ENCODE measurements at places on chromosomes 12 and 14.

DNA sequence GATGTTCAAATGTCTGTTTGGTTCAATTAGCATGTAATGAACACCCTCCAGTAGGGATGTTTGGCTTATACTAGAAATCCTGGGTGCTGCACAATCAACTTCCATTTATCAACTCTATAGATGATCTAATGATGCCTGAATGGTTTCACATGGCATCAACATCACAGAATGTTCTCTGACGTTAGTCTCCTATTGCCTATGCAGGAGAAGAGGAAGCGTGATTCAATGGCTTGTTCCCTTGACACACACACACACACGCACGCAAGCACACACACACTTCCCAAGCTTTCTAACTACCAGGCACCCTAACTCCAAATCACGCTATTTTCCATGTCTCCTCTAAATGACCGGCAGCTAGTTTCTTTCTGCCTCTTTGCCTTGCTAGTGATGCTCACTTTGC is 49.3 kb downstream of the PKP2 start:
- no peak for DNase-seq

- no peak for DNase-seq
Observed at GRCh38 chr14:38366374-38366773, 110.5 kb upstream of the CLEC14A start.

- no peak for DNase-seq
Observed at GRCh38 chr12:84508851-84509260, 403.7 kb downstream of the SLC6A15 start.

DNA sequence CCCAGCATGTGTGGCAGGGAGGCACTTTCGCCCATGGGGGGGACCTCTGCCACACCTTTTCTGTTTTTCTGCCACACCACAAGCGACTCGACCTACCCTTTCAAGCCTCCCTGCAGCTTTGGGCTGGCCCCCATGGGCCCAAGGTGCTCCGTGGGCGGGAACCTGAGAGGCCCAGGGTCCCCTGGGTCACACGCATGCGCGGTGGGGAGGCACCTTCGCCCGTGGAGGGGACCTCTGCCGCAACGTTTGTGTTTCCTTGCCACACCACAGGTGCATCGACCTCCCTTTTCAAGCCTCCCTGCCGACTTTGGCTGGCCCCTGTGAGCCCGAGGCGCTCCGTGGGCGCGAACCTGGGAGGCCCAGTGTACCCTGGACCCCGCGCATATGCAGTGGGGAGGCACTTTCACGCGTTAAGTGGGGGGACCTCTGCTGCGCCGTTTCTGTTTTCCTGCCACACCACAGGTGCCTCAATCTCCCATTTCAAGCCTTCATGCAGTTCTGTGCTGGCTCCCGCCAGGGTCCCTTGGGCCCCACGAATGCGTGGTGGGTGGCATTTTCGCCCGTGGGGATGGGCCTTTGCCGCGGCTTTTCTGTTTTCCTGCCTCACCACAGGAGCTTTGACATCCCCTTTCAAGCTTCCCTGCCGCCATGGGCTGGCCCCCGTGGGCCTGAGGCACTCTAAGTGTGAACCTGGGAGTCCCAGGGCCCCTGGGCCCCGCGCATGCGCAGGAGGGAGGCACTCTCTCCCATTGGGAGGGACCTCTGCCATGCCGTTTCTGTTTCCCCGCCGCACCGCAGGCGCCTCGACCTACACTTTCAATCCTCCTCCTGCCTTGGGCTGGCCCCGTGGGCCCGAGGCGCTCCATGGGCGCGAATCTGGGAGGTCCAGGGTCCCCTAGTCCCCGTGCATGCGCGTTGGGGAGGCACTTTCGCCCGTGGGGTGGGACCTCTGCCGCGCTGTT is 332.2 kb downstream of the ALG10 start:
- DNase-seq: no peak

GRCh38 chr14:33271216-33271615 is 332.5 kb downstream of the NPAS3 start:
- no peak for DNase-seq

DNA sequence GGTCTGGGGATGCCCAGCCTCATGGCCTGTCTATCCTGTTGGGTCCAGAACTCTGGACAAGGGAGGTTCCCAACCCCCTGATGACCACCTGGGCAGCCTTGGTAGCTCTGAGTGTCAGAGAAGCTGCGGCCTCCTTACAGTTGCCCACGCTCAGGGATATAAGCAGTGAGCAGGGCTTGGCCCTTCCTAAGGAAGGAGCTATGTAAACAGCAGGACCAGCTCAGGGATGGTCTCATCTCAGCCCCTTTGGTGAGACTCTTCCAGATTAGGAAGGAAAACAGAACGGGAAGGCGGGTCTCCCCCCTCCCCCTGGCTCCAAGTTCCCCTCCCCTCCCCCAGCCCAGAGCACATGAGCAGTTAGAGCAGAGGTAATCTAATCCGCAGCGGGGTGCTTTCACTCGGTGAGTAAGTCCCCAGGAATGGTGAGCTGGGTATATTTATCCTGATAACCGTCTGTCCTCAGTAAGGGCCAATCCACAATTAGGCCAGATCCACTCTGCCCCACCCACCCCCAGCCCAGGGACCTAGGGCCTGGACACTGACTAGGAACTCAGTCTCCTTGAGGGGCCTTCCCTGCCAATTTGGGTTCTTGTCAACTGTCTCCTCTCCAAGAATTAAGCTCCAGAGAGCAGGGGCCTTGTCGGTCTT is 29.5 kb upstream of the RPLP0 start:
- no peak for DNase-seq

GRCh38 chr14:87113286-87113685 is 879.7 kb downstream of the GALC start:
- DNase-seq: no peak

GRCh38 chr14:54662491-54663133 is 95.7 kb downstream of the SAMD4A start:
- DNase-seq: no peak

- DNase-seq: no peak
Observed at GRCh38 chr12:93426412-93426805, 15.3 kb downstream of the UBE2N start.

DNA sequence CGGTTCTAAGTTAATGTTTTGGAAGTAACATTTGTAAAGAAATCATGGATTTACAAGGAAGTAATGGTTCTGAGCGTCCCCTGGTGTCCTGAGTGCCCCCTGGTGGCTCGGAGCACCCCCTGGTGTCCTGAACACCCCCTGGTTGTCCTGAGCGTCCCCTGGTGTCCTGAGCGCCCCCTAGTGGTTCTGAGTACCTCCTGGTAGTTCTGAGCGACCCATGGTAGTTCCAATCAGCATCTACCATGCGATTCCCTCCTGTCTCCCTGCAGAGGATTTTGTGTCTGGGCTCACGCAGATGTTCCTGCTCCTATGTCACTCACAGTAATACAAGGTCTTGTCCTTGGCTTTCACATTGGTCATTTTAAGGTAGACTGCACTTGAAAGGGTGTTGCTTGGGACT is 1352.9 kb downstream of the TMEM121 start:
- DNase-seq: no peak

DNA sequence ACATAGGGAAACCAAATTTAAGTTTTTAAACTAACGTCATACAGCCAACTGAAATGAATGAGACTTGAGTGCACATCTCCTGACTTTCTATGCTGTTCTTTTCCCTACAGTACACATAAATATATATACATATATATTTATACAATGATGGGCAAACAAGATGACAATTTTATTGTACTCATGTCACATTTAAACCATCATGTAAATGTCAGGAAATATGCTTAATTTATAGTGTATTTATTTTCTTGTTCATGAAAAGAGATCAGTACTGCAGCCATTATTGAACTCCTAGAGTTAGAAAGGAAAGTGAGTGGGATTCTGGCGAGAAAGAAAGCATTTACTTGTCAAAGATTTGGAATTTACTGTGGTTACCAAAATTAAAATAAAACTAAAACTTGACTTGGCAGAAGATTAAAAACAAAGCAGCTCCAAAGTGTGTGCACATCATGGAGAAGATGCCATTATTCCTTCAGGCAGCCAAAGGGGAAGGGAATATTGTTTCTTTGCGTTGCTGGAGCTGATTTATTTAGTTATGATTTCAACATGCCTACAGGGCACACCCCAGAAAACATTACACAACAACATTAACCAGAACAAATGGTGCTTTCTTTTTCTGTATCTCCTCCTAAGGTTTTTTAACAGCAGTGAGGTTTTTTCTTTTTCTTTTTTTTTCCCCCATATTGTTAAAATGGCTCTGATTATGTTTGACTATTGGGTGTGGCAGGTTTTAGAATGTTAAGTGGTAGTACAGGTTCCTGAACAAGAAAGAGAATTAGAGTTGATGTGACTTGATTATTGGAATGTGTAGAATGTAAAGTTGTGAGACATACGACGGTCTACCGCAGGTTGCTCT is 144.6 kb downstream of the RAD51B start:
- no peak for DNase-seq

DNA sequence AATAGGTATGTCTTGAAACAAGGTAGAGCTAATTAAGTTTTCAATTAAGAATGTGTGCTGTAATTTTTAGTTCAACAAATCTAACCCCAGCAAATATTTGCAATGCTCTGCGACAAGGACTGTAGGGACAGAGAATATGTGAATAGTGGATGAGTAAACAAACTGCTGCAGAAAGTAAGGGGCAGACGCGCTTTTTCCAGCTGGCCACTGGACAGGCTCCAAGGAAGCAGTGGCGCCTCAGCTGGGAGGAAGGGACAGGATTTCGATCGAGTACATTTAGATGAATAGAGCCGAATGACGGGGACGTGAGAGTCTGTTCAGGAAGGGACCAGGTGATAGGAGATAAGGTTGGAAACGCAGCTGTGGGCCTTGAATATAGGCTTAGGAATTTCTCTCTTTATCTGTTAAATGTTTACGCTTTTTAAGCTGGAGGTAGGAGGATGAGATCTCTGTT is 69.3 kb downstream of the ELK3 start:
- DNase-seq: no peak

DNA sequence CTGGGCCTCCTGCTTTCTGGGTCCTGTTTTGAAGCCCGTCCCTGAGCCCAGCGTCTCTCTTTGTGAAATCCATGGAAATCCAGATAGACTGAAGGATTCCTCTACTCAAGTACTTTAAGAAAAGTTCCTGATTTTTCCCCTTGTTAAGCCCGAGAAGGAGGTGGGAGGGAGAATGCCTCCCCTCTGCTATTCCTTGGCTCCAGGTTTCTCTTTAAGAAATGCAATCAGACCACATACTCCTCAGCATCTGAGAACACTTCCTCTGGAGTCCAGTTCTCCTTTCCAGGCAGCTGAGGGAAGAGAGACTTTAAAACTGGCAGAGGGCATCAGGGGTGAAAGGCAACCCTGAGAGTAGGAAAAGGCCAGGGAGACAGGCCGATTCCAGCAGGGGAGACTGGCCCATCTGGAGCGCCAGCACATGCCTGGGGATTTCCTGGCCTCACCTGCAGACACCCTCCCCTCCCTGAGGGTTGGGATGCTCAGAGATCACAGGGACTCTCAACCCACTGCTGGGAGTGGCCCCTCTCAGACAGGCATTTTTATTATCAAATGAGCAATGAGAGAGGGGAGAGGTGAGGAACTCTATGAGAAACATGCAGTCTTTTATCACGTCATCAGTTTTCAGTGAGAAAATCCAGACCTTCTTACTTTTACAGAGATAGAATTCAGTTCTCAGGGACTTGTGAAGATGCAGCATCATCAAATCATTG is 2.0 kb upstream of the EMP1 start:
- no peak for DNase-seq

DNA sequence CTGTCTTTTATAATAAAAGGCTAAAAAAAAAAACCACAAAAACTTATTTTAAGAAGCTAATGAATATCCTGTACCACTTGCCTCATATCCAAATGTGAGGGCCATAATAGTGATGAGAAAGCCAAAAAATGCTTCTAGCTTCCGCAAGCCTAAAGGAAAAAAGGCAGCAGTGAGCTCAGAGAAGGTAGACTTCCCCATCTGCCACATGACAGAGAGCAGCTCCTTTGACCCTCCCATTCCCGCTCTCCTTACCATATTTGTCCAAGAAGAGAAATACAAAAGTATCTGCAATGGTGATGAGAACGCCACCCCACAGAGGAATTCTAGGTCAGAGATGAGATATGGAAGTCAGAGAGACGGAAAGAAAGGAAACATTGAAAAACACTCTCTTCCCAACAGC is 27.1 kb downstream of the SLC11A2 start:
- no peak for DNase-seq

DNA sequence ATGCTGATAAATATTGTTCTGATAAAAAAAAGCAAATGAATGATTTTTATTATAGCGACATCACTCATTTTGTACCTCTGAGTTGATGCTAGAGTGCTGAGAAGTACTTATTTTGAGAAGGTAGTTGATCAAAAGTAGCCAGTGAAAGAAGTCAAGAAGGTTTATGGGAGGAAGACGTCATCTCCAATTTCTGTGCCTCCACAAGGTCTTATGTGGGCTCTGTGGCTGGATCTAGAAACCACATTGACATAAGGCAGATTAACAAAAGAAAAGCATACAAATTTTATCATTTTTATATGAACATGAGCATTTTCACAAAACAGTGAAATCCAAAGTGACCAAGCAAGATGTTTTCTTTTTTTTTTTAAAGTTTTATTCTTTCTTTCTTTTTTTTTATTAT is 289.5 kb upstream of the FAR2 start:
- DNase-seq: no peak

GRCh38 chr12:110636516-110636915 is 22.6 kb downstream of the TCTN1 start:
- DNase-seq: no peak

DNA sequence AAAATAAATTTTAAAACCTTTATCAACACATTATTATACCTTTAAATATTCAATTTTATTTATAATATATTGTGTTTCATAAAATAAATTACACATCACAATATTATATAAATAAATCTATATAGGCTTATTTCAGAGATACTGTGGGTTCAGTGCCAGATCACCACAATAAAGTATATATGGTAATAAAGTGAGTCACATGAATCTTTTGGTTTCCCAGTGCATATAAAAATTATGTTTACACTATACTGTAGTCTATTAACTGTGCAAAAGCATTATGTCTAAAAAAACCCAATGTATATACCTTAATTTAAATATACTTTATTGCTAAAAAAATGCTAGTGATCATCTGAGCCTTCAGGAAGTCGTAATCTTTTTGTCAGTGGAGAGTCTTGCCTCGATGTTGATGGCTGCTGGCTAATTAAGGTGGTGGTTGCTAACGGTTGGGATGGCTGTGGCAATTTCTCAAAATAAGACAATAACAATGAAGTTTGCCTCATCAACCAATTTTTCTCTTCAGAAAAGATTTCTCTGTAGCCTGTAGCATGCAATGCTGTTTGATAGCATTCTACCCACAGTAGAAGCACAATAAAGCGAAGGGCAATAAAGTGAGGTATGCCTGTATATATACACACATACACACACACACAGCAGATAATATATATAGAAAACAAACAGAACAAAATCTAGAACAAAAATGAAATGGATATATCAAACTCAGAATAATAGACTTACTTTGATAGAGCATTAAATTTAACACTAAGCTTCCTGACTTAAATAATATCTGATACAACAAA is 32.4 kb downstream of the CCDC59 start:
- DNase-seq: no peak

DNA sequence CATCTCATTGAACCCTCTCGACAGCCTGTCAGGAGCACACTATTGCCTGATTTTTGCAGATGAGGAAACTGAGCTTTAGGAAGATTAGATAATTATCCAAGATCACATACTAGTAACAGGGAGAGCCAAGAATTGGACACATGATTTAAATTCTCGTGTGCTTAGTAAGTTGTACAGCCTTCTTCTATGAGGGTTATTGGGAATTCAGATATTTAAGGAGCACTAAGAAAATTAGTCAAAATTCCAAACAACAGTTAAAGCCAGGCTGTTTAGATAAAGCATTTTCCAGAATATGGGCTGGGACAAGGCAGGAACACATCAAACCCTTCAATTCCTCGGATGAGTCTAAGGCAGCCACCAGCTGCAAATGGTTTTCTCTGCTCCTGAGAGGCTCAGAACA is 148.8 kb downstream of the TMEM30B start:
- no peak for DNase-seq

Data from GM19239 (cell line).